ENCODE measurements at places on chromosomes 16 and 17. TPM values are rescaled to one million over a fixed set of nuclear protein-coding genes. Genes with fewer than 3 reads are reported as not detected.

DNA sequence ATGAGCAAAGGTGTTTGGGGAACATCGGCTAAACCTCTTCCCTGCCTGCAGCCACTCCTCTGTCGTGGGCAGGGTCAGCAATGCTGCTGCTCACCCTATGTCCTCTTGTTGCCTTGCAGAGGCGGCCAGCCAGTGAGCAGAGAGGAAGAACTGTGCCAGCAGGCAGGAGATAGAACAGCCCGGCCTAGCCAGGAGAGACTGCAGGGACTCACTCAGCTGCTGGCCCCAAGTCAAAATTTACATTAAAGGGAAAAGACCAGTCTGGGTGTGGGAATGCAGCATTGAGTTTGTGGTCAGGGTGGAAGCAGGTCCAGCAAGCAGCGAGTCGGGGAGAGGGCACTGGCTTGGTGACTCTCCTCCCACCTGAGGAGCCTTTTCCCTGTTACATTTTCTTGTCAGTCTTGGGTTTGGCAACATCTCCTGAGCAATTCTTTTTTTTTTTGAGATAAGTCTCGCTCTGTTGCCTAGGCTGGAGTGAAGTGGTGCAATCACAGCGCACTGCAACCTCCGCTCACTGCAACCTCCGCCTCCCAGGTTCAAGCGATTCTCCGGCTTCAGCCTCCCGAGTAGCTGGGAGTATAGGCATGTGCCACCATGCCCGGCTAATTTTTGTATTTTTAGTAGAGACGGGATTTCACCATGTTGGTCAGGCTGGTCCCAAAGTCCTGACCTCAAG lies 22.7 kb downstream of the LIG3 start:
- no peak for DNase-seq
- no peak overlapping the region for H3K4me3 ChIP-seq
- peak overlapping the region; percentile 47 for H3K27ac ChIP-seq

- H3K27ac ChIP-seq: no peak overlapping the region
- H3K27me3 ChIP-seq: no peaks in the 10 kb centered on the region
- no peaks in the 10 kb centered on the region for H3K4me1 ChIP-seq
- no peak overlapping the region for H3K4me3 ChIP-seq
- no peaks in the 10 kb centered on the region for H3K36me3 ChIP-seq
Measured at GRCh38 chr16:28041615-28042014, 21.9 kb downstream of the GSG1L start.

GRCh38 chr16:89455178-89455577 lies 35.2 kb downstream of the ANKRD11 start:
- H3K4me1 ChIP-seq: peaks cover 76% of the 10 kb centered on the region
- DNase-seq: peak; percentile 69
- H3K36me3 ChIP-seq: peaks cover 18% of the 10 kb centered on the region
- H3K27me3 ChIP-seq: no peaks in the 10 kb centered on the region
- H3K4me3 ChIP-seq: no peak overlapping the region

Gene KRT24
- not detected for total RNA-seq

DNA sequence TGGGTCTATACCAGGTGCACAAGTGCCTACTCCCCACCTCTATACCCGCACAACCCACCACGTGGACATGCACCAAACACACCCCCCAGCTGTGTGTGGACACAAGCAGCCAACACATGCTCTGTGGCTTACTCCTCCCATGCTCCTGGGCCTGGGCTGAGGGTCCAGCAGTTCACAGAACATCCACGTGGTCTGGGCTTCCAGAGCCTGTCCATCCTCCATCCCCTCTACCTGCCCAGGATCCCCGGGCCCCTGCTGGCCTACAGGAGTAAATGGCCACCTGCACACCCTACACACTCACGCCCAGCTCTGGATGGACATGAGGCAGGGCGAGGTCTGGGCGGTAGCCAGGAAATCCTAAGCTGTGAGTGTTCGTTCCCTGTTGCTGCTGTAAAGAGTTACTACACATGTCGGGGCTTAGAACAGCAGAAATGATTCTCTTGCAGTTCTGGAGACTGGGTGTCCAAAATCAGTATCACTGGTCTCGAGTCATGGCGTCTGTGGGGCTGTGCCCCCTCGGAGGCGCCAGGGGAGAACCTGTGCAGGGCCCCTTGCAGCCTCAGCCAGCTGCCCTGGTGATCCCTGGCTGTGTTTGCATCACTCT lies 15.0 kb upstream of the RAI1 start:
- H3K36me3 ChIP-seq: no peaks in the 10 kb centered on the region
- H3K27ac ChIP-seq: no peak overlapping the region
- no peaks in the 10 kb centered on the region for H3K27me3 ChIP-seq
- H3K4me1 ChIP-seq: peaks cover 14% of the 10 kb centered on the region
- no peak overlapping the region for H3K4me3 ChIP-seq
- DNase-seq: no peak

Gene MMP25
- total RNA-seq: 18.1 TPM

Gene CNGB1
- not detected for total RNA-seq
